ENCODE measurements at places on chromosomes 6 and 20. TPM values are rescaled to one million over a fixed set of nuclear protein-coding genes. Genes with fewer than 3 reads are reported as not detected.

Gene NR2E1
- total RNA-seq: not detected

Gene GCLC
- 7.0 TPM for total RNA-seq

Gene SLC22A16
- total RNA-seq: 0.17 TPM

Gene NCR2
- not detected for total RNA-seq

Gene FAM217A
- total RNA-seq: not detected

Gene OPRL1
- total RNA-seq: 0.67 TPM

Gene FAM209A
- total RNA-seq: not detected

Gene OR2H2
- total RNA-seq: not detected

Gene AMD1
- total RNA-seq: 45.1 TPM

Gene ULBP2
- total RNA-seq: 6.6 TPM

Gene FGD2
- total RNA-seq: not detected

Gene IL20RA
- total RNA-seq: 0.45 TPM
